ENCODE measurements at places on chromosomes 7 and 10.

GRCh38 chr7:64849924-64850499 is 53.1 kb upstream of the ZNF273 start:
- H3K4me3 ChIP-seq: no peak overlapping the region
- H3K4me1 ChIP-seq: no peaks in the 10 kb centered on the region
- no peaks in the 10 kb centered on the region for H3K36me3 ChIP-seq
- no peak for DNase-seq
- no peaks in the 10 kb centered on the region for H3K27me3 ChIP-seq
- no peak overlapping the region for H3K27ac ChIP-seq

GRCh38 chr10:16242859-16243613 is 193.8 kb upstream of the PTER start:
- no peak for DNase-seq
- H3K4me3 ChIP-seq: no peak overlapping the region

DNA sequence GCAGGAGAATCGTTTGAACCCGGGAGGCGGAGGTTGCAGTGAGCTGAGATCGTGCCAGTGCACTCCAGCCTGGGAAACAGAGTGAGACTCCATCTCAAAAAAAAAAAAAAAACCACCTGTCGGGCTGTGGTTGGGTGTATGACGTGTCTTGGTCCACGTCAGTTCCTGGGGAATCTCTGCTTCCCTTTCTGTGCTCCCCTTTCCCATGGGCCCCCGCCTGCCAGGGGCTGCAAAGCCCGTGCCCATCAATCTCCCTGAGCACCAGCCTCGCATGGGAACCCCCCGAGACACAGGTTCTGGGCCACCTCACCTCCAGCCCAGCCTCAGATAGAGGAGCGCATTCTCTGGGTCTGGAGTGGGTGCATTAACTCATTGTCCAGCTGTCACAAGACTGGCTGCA is 2.3 kb upstream of the SH2B2 start:
- DNase-seq: no peak
- no peak overlapping the region for H3K4me3 ChIP-seq
- H3K36me3 ChIP-seq: no peaks in the 10 kb centered on the region
- H3K27ac ChIP-seq: no peak overlapping the region
- no peaks in the 10 kb centered on the region for H3K27me3 ChIP-seq

GRCh38 chr7:132877573-132877972 is 204.3 kb downstream of the CHCHD3 start:
- H3K36me3 ChIP-seq: no peaks in the 10 kb centered on the region
- no peak overlapping the region for H3K27ac ChIP-seq
- no peak for DNase-seq
- H3K4me1 ChIP-seq: no peaks in the 10 kb centered on the region

DNA sequence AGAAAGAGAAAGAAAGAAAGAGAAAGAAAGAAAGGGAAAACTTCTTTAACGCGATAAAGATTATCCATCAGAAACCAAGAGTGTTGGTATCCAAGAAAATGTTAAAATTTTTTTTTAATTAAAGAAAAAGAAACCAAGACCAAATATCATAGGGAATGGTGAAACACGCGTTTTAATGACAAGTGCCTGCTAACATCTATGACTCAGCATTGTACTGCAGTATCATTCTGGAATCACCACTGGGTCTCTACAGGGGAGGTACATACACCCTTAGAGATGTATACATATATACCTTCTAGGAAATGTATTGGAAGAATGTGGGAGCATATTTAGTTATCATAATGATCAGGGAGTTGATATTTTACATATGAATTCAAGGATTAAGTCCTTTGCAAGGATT is 32.1 kb upstream of the PIK3AP1 start:
- no peaks in the 10 kb centered on the region for H3K4me1 ChIP-seq
- DNase-seq: no peak
- no peaks in the 10 kb centered on the region for H3K27me3 ChIP-seq
- H3K36me3 ChIP-seq: no peaks in the 10 kb centered on the region

DNA sequence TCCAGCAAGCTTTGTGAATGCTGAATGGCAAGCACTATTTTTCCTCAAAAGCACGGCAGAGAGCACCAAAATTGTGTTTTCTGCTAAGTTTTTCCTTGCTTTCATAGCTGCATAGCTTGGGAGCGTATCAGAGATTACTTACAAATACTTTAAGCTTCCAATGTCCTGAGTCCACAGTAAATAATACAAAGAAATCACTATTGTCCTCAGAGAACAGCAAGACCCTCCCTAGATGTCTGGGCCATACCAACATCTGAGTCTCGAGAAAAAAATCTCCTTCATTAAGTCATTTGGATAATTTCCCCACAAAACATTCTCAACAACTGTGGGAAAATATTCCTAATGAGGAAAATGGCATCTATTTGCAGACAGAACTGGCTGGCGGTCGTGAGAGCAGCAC is 41.7 kb downstream of the SGMS1 start:
- H3K27ac ChIP-seq: no peak overlapping the region
- no peaks in the 10 kb centered on the region for H3K27me3 ChIP-seq
- no peak overlapping the region for H3K4me3 ChIP-seq
- H3K4me1 ChIP-seq: peaks cover under 1% of the 10 kb centered on the region

GRCh38 chr7:42409296-42409695 is 172.3 kb upstream of the GLI3 start:
- no peaks in the 10 kb centered on the region for H3K27me3 ChIP-seq
- no peaks in the 10 kb centered on the region for H3K4me1 ChIP-seq
- H3K27ac ChIP-seq: no peak overlapping the region
- no peak overlapping the region for H3K4me3 ChIP-seq
- no peaks in the 10 kb centered on the region for H3K36me3 ChIP-seq

DNA sequence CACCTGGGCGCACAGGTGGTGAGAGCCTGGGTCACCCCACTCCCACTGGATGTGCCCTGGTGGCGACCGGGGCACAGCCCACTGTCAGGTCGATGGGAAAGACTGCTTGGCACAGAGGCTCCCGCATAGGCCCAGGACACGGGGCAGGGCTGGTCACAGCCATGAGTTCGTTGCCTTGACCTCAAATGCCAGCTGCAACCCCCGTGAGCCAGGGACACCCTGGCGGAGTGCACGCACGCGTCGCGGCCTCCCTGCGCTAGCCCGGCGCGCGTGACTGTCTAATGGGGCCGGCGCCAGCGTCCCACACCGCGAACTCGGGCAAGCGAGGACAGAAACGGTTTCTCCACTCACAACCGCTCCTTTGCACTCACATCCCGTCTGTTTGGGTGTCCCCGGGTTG is 267.4 kb downstream of the USP6NL start:
- no peaks in the 10 kb centered on the region for H3K36me3 ChIP-seq
- no peaks in the 10 kb centered on the region for H3K4me1 ChIP-seq
- DNase-seq: no peak
- H3K27ac ChIP-seq: no peak overlapping the region

DNA sequence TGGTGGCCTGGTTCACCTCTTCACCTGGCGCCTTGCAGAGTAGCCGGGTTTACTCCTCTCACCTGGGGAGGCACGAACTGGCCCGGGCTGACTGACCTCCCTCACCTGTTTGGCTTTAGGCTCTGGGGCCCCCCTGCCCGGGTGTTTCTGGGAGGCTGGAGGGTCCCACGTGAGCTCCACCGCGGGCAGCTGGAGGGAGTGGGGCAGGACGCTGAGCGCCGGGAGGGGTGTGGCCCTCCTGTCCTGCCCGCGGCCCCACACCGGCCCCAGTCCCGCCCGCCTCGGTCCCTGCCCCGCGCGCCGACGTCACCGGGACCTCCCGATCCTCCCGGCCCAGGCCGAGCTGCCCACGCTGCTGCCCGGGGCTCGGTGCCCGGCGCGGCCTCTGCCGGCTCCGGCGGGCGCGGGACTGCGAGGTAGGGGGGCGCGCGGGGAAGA is at the start of gene AMZ1:
TSS of gene AMZ1 (plus strand) at position 322 of the 438 bp plus-strand sequence. CDS start 12,250 bp downstream, outside the sequence.
- no peak within 1 kb of the TSS for H3K27ac ChIP-seq
- H3K36me3 ChIP-seq: no peaks in the 10 kb centered on the region
- H3K27me3 ChIP-seq: no peaks in the 10 kb centered on the region
- no peaks in the 10 kb centered on the region for H3K4me1 ChIP-seq
- no peak within 1 kb of the TSS for H3K4me3 ChIP-seq

Data from aorta (tissue), 5 donors.